T-helper 17 cell (primary cell): ENCODE measurements at places on chromosomes 6 and 20.

GRCh38 chr6:130503146-130503545 is 137.3 kb downstream of the TMEM200A start:
- H3K36me3 ChIP-seq = no peaks in the 10 kb centered on the region
- H3K4me3 ChIP-seq = no peak overlapping the region
- DNase-seq = no peak
- peaks cover 11% of the 10 kb centered on the region for H3K4me1 ChIP-seq

DNA sequence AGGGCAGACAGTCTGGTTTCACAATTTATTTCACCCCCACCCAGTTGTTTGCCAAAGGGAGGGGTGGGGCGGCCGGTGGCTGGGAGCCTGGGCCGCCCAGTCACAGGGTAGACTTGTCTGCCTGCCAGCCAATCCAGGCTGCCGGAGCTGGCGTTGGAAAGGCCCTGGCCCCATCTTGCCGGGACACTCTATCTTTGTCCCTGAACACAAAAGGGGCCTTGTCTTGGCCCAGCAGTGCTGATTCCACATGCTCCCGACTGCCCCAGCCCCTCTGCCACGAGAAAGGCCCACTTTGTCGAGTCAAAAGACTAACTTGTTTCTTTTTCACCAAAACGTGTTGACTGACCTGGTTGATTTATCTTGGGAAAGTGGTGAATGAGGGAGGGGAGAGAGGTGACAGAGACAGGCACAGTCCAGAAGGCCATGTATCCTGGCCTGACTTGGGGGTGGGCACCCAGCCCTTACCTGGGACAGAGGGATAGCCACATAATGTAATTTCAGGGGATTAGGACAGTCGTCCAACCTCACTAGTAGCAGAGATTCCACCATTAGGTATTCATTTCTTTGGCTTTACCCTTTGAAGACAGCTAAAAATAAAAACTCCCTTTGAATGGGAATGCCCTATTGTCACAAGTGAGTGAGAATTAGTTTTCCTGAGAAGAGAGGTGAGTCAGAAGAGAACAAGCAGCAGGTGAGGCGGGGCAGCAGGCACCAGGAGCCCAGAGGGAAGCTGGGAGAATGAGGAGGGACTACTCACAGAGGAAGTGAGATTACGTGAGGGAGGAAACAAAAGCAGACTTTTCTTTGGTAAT is 67.0 kb upstream of the SIRPA start:
- peaks cover 45% of the 10 kb centered on the region for H3K27me3 ChIP-seq
- H3K36me3 ChIP-seq = no peaks in the 10 kb centered on the region
- no peaks in the 10 kb centered on the region for H3K4me1 ChIP-seq
- no peak overlapping the region for H3K4me3 ChIP-seq
- no peak overlapping the region for H3K27ac ChIP-seq
- no peak for DNase-seq

GRCh38 chr20:57647933-57648785 is 27.9 kb upstream of the ZBP1 start:
- no peaks in the 10 kb centered on the region for H3K27me3 ChIP-seq
- no peaks in the 10 kb centered on the region for H3K36me3 ChIP-seq
- no peak for DNase-seq
- peak overlapping the region; percentile 43 for H3K27ac ChIP-seq

DNA sequence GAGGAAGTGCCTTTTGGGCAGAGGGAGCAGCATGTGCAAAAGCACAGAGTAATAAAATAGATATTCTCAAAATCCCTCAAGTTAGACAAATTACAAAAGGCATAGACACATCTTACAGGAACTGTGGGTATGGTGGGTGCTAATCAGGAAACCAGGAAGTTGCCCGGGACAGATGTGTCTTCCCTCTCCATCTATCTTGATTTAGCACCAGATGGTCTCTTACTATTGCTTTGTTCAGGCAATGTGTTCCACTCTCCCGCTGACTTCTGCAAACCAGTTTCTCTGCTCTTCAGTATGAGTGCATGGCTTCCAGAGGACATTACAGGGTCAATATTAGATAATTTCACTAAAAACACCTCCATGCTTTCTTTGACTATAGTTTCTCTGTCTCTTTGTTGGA is 13.2 kb downstream of the CITED2 start:
- DNase-seq = no peak
- peaks cover 33% of the 10 kb centered on the region for H3K4me1 ChIP-seq
- H3K27ac ChIP-seq = peak overlapping the region; percentile 51

DNA sequence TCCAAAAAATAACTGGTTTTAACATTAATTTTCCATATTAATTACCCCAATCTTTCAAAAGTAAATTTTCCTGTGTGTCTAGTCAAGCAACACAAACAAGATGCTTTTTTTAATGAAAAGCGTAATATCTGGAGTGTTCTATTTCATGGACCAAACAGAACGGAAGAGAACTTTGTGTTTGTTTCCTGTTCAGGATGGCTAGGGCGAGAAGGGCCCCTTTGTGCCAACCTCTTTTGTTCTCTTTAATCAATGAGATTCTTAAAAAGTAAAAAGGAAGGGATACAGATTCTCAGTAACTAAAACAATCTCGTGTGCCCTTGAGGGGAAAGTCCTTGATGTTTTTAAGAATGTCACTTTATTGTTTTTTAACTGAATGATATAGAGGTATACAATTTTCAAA is 55.7 kb downstream of the GNAS start:
- H3K4me1 ChIP-seq = peaks cover 30% of the 10 kb centered on the region
- H3K27me3 ChIP-seq = no peaks in the 10 kb centered on the region
- H3K4me3 ChIP-seq = peak overlapping the region; percentile 81
- DNase-seq = no peak

GRCh38 chr20:4127344-4127743 is 112.0 kb upstream of the RNF24 start:
- no peak overlapping the region for H3K27ac ChIP-seq
- DNase-seq = no peak
- peaks cover 14% of the 10 kb centered on the region for H3K27me3 ChIP-seq
- peaks cover 2% of the 10 kb centered on the region for H3K36me3 ChIP-seq
- peaks cover 11% of the 10 kb centered on the region for H3K4me1 ChIP-seq
- H3K4me3 ChIP-seq = no peak overlapping the region

- no peaks in the 10 kb centered on the region for H3K27me3 ChIP-seq
- no peak overlapping the region for H3K4me3 ChIP-seq
- peak; percentile 56 for DNase-seq
- H3K27ac ChIP-seq = no peak overlapping the region
Observed at GRCh38 chr20:31833130-31833930, 12.1 kb downstream of the FOXS1 start.
